ENCODE measurements at places on chromosomes 4 and X.
A peak's percentile ranks its signal among the peaks of the same experiment; 100 is the strongest.

GRCh38 chr4:82900066-82900410 lies 497 bp upstream of the THAP9 start:
- DNase-seq, result peak; percentile 39

- no peak for DNase-seq
Observed at GRCh38 chr4:152997771-152998487, 61.8 kb downstream of the FHDC1 start.

DNA sequence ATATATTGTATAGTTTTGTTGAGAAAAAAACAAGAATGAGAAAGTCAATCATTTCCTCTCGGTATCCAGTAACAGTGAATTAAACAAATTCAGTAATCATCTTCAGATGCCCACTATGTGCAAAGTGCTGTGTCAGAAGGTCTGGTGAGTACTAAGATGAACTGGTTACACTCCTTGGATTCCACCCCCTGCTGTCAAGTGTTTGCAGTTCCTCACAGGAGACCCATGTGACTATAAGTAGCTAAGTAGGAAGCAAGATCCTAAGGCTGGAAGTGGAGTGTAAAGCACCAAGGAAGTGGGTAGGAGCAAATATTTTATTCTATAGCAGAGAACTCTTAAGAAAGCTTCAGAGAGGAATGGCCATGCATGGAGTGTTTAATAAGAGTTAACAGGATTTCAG lies 73.6 kb downstream of the SNX25 start:
- peak; percentile 13 for DNase-seq

- no peak for DNase-seq
Observed at GRCh38 chr4:2934077-2934812, 29.0 kb downstream of the NOP14 start.

GRCh38 chr4:107069049-107069448 lies 32.9 kb upstream of the DKK2 start:
- DNase-seq, result no peak

- no peak for DNase-seq
Observed at GRCh38 chrX:110308220-110308619, 9.7 kb downstream of the AMMECR1 start.

- no peak for DNase-seq
Observed at GRCh38 chr4:76585272-76585671, 150.2 kb downstream of the SHROOM3 start.

Measured in DMS79 (cell line).